ENCODE measurements at places on chromosomes 2 and 18.

- no peak for DNase-seq
These were observed 171.8 kb downstream of the EIPR1 start for GRCh38 chr2:3205845-3206244.

GRCh38 chr2:46656640-46657039, 177.3 kb downstream of the TMEM247 start:
- DNase-seq: no peak

DNA sequence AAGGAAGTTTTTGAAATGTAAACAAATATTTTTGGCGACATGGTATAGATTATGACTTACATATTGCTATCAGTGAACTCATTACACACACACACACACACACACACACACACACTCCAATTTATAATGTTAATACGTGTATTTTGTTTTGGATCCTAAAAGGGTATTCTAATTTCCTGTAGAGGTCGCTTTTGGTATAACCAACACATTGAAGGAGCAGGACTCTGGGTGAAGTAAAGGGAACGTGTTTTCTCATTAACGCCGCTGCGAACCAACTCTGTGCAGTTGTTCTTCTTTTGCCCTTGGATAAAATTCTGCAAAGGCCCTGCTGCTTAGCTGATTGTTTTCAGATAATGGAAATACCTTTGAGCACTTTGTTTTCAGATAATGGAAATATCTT, 190.4 kb downstream of the PMAIP1 start:
- DNase-seq: no peak

GRCh38 chr2:205800773-205801172, 118.5 kb downstream of the NRP2 start:
- no peak for DNase-seq

DNA sequence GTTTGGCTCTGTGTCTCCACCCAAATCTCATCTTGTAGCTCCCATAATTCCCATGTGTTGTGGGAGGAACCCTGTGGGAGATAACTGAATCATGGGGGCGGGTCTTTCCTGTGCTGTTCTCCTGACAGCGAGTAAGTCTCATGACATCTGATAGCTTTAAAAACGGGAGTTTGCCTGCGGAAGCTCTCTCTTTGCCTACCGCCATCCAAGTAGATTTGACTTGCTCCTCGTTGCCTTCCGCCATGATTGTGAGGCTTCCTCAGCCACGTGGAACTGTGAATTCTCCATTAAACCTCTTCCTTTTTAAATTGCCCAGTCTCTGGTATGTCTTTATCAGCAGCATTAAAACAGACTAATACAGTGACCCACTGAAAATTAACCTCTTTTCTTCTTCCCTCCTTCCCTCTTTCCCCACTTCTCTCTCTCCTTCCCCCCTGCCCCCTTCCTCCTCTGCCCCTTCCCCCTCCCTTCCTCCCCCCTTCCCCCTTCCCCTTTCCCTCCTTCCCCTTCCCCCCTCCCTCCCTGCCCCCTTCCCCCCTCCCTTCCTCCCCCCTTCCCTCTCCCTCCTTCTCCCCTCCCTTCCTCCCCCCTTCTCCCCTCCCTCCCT, 818.8 kb downstream of the SLC4A3 start:
- DNase-seq: no peak

- no peak for DNase-seq
These were observed 261.8 kb upstream of the FANCL start for GRCh38 chr2:58502931-58503330.

GRCh38 chr2:71882949-71883472, 264.7 kb downstream of the CYP26B1 start:
- DNase-seq: peak; percentile 58

Measured in T1000 (cell line).